ENCODE measurements at places on chromosomes 11 and 22. TPM values are rescaled to one million over a fixed set of nuclear protein-coding genes. Genes with fewer than 3 reads are reported as not detected.

DNA sequence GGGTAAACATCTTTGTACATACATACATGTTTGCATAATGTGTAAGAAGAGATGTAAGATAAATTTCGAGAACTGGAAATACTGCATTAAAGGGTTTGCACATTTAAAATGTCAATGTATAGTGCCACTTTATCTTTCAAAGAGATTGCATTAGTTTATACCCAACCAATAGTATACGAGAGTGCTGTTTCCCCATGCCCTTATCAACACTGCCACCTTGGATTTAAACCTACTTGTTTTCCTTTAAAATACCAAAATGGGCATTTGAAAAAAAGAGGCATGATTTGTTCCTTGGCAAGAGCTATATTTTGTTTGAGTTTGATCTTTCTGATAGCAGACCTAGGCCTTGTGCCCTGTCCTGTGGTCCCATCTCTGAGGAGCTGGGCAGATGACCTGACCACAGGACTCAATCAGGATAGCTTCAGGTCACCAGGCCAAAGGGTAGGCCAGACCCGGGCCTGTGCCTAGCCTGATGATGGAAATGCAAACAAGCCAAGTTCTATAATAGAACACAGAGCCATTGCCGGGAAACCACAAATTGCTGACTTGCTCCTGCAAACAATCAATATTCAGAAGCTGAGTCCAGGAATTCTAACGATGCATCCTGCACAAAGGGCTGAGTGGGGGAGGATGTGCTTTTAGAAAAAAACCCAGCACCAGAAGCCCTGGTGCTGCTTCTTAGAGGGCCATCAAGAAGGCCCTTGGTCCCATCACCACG, 16.9 kb upstream of the ALG8 start:
- DNase-seq = no peak

- DNase-seq = no peak
These were observed 594 bp downstream of the NRXN2 start for GRCh38 chr11:64722141-64723065.

GRCh38 chr22:44278243-44279068, 34.3 kb downstream of the SHISAL1 start:
- no peak for DNase-seq

DNA sequence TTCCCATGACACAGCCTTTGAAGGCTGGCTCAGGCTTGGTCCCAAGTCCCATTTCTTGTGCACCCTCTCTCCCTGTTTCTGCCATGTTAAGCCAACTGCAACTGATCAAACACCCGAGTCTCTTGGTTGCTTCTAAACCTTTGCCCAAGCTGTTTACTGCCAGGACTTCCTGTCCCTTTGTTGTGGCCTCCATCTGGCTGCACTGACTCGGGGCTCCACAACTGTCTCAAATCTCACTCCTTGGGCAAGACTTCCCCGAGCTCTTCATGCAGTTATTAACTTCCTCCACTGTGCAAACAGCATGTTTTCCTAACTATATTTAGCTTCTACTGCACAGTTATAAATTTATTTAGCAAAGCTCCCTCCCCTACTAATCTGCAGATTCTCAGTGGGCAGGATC, 4.3 kb downstream of the VPREB1 start:
- DNase-seq = no peak

DNA sequence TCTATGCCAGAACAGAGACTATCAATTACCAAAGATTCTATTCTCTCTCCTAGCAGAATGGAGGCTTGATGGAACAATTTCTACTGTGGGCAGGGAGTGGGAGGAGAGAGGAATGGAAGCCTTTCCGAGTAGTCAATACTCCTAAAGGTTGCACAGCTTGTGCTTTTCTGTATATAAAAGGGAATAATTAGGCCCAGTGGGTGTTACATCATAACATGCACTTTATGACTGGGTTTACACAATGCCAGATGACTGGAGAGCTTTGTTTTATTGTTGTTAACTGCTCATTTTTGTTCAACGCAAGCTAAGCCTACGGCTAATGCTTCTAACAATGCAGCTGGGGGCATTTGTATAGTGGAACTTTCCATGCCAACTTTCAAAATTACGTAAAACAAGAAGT, 2237.9 kb upstream of the RAG2 start:
- DNase-seq = no peak

DNA sequence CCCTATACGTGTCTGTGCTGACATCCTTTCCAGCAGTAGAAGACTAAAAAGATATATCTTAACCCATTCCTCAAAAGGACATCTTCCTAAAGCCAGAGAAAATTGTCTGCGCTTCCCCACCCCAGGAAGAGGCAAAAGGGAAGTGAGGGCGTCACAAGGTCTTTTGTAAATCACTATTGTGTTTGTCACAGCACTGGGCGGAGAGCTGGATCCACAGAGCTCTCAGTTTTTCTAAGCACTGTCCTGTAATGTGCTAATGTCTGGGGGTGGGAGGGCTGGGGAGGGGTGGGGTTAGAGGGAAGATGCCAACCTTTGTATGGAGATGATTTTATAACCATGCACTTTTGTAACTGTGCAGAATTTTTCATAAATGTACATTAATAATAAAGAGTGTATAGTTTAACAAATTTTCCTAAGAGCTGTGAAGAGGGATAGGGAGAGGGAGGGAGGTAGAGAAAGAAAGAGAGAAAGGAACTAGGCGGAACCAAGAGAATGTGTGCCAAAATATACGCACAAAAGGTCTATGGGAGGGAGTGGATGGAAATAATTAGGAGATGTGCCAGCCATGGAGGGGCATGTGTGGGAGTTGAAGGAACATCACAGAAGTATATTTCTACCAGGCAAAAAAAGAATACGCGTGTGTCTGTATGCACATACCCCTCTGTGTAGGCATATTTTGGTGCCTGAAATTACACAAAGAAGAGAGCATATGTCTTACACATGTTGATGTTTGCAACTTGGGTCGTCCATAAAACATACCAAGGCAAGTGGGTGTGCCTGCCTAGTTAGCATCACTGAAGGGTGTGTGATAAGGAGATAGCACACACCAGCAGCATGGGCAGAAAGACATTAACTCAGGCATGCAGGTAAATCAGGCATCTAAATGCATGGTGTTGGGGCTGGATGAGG, 9.8 kb downstream of the LRRC55 start:
- DNase-seq = no peak

GRCh38 chr11:80559942-80560341, 1119.1 kb upstream of the TENM4 start:
- DNase-seq = no peak

GRCh38 chr11:46693597-46694012, 6.8 kb downstream of the ARHGAP1 start:
- no peak for DNase-seq

DNA sequence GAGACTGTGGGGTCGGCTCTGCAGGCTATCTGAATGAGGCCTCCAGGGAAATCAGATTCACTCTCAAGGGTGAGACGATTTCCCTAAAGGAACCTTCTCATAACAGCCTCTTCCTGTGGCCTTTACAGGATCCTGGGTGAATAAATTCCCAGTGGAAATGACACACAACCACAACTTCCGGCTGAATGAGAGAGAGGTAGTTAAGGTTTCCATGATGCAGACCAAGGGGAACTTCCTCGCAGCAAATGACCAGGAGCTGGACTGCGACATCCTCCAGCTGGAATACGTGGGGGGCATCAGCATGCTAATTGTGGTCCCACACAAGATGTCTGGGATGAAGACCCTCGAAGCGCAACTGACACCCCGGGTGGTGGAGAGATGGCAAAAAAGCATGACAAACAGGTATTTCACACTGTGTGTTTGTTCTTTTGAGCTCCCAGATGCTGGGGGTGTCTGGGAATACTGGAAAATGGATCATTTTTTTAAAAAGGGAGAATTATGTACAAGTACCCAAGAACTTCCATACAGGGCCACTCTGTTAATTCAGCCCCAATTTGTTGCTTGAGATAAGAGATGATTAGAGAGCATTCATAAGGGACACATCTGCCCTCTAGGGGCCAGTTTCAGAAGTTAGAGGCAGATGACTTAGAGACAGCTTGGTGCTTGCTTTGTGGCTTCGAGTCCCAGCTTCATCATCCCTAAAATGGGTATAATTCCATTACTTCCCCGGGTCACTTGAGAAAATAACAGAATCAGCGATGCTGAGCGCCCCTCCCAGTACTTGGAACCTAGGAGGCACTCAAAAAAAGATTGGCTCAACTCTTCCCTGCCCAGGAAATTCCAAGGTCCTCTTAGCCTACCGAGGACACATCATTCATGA, 10.2 kb downstream of the SERPIND1 start:
- DNase-seq = no peak

DNA sequence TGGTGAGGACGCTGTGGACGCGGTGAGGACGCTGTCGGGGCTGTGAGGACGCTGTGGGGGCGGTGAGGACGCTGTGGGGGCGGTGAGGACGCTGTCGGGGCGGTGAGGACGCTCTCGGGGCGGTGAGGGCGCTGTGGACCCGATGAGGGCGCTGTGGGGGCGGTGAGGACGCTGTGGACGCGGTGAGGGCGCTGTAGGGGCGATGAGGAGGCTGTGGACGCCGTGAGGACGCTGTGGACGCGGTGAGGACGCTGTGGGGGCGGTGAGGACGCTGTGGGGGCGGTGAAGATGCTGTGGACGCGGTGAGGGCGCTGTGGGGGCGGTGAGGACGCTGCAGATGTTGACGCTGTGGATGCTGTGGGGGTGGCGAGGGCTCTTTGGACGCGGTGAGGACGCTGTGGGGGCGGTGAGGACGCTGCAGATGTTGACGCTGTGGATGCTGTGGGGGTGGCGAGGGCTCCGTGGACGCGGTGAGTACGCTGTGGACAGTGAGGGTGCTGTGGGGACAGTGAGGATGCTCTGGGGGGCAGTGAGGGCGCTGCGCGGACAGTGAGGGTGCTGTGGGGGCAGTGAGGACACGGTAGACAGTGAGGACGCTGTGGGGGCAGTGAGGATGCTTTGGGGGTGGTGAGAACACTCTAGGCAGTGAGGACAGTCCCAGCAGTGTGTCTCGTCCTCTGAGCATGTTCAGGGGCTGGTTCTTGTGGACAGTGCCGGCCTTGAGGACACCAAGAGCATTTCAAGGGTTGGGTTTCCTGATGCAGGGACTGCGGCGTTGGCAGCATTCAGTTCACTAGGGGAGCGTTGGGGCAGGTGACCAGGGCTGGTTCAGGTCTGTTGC, 4.2 kb downstream of the GP1BB start:
- DNase-seq = no peak

GRCh38 chr11:74380746-74381439, 17.3 kb downstream of the PGM2L1 start:
- DNase-seq = no peak

GRCh38 chr11:12494699-12495098, 117.3 kb downstream of the PARVA start:
- no peak for DNase-seq

DNA sequence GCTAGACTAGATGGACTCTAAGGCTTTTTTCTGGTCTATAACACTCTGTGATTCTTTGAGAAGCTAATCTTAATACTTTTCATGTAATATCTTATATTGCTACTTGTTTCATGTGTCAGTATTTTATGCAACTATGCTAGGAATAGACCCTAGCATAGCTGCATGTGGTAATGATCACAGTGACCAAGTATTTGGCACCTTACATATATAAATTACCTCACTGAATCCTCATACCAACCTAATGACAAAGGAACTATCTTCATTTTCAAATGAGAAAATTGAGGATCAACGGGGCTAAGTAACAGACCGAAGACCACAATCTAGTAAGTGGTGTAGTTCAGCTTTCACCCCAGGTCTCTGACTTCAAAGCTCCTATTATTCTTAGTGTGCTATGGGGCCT, 327.3 kb upstream of the PITPNB start:
- DNase-seq = no peak

GRCh38 chr22:40156001-40156516, 21.7 kb upstream of the TNRC6B start:
- no peak for DNase-seq

DNA sequence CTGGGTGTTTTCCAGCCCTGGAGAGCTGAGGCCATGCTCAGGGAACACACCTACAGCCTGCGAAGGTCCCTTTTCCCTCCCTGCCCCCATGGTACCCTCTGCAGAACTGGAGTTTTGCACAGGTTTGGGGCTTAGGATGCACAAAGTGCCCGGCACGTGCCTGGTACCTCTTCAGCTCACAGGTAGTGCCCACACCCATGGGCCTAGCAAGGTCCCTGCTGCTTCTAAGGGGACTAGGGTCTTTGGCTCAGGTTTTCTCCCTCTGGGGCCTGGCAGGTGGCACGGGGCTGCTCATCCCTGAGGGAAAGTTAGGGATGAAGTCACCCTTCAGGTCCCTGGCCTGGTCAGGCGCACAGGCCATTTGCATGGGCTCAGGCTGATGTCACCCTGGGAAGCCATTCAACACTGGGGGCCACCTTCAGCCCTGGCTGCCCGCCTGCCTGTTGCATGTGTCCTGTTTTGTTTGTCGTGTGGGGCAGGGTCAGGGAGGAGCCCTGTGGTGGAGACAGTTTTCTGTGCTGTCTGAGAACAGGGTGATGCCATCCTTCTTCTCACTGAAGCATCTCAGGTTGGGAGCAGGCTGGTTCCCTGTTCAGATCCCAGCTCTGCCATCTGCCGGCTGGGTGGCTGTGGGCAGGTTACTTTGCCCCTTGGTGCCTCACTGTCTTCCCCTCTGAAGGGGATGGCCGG, 68.3 kb upstream of the CRYBB3 start:
- DNase-seq = no peak

Gene STARD10
- 57.3 TPM for polyA plus RNA-seq

Gene SLC25A45
- polyA plus RNA-seq = 3.7 TPM

Gene CRYBB3
- polyA plus RNA-seq = 0.22 TPM

Gene OVOL1
- not detected for polyA plus RNA-seq

Gene SOX10
- polyA plus RNA-seq = 0.10 TPM

Data from psoas muscle (tissue), 8 donors.